Adrenal gland (tissue), 19 donors: ENCODE measurements at places on chromosomes 3 and 15.

DNA sequence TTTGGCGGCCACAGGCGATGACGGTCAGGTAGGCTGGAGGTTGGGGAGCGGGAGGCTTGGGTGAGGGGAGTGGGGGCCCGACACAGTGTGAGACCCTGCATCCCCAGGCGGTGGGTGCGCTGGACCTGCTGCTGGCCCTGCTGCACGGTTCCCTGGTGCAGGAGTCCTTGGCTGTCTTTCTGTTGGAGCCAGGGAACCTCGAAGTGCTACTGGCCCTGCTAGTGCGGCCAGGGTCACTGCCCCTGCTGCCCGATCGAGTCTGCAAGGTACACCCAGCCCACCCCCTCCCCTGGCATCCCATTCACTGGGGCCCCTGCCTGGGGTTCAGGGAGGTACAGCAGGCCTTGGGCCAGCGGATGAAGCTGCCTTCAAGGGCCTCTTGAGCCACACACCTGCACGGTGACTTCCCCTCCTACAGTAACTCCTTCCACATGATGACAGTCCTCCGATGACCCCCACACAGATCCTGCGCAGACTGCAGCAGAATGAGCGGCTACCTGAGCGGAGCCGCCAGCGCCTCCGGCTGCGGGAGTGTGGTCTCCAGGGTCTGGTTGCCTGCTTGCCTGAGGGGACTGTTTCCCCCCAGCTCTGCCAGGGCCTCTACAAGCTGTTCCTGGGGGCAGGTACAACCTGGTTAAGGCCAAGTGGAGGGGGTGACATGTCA lies 19.5 kb downstream of the NBEAL2 start:
- no peak for DNase-seq

- DNase-seq: no peak
These were observed 288.4 kb upstream of the GOLGA6L4 start for GRCh38 chr15:83947156-83947555.

- no peak for DNase-seq
These were observed 49.9 kb downstream of the TSC22D2 start for GRCh38 chr3:150458001-150458400.

- DNase-seq: no peak
These were observed 610.2 kb downstream of the ZNF385D start for GRCh38 chr3:21140785-21141184.

DNA sequence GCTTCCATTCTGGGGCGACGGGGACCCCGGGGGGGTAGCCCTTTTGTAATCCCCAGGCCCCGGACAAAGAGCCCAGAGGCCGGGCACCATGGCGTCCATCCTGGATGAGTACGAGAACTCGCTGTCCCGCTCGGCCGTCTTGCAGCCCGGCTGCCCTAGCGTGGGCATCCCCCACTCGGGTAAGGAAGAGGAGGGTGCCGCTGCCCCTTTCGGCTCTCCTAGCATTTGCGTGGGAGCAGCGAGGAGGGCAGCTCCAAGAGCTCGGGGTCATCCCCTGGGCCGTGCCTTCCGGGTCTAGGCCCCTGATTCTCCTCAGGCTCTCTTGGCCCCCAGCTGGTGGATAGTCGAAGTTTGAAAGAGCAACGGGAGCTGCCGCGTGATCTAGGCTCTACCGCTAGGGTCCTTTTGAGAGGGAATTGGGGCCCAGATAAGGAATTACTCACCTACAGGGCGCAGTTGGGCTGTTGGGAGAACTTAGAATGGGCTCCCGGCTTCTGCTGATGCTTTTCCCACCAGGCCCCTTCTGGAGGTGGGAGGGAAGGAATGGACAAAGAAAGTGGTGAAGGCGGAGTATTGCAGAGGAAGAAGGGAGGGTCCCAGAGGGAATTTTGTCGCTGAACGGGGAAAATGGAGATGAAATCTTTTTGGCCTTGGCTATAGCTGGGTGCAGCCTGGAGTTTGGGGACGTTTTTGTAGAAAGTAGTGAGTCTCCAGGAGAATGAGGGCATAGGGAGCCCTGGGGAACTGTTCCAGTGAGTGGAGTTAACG lies 615 bp downstream of the VPS18 start:
- DNase-seq: peak; percentile 80

DNA sequence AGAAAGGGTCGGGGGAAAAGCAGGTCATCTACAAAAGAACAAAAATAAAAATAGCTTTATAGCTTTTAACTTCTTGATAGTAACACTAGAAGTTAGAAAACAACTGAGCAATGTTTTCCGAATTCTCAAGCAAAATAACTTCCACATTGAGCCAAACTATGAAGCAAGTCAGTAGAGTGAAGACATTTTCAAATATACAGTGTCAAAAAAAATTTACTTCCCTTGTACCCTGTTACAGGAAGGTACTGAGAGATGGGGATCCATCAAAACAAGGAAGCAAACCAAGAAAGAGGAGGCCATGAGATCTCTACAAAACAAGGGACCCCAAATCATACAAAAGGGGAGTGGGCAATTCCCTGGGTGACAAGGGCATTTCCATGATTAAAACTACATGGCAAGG lies 26.6 kb upstream of the STIMATE start:
- DNase-seq: no peak

DNA sequence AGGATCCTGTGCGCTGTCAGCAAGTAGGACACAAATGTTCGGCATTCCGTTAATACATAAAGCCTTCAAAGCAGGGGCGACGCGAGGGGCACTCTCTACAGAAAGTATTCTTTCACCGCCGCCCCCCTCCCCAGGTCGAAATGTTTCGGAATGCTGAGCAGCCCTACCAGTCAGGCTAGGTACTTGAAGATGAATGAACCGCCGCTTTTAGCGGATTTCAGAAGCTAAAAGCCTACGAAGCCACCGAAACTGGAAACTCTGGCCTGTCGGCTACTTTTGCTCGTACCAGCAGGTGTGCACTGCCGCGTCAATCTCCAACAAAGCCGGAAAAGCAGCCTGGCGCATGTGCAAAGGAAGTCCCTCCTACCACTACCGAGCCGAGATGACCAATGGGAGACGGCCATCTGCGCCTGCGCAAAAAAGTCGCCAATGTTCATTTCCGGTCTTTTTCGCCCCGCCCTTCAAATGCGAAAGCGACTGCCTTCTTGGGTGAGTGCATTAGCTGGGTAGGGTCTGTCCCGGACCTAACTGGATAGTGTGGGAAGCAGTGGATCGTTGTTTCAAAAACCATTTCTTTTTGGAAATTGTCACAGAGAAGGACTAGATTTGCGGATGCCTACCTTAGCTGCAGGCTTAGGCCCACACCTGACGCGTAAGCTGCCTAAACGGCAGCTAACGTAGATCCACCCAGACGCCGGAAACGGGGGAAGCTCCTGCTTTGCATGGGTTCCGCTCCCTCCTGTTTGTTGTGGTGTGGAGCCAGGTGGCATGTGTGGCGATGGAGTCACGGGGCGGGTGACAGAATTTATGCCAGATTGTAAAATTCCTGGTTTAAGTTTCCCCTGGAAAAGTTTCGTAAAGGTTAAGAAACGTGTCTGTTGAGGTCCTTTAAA lies at the start of gene WDR5B:
TSS of gene WDR5B (minus strand) at position 301 of the 893 bp plus-strand sequence. CDS start 534 bp downstream, outside the sequence.
- DNase-seq: peak; percentile 98

GRCh38 chr3:60053526-60054265 lies 1003.9 kb upstream of the CFAP20DC start:
- DNase-seq: no peak

DNA sequence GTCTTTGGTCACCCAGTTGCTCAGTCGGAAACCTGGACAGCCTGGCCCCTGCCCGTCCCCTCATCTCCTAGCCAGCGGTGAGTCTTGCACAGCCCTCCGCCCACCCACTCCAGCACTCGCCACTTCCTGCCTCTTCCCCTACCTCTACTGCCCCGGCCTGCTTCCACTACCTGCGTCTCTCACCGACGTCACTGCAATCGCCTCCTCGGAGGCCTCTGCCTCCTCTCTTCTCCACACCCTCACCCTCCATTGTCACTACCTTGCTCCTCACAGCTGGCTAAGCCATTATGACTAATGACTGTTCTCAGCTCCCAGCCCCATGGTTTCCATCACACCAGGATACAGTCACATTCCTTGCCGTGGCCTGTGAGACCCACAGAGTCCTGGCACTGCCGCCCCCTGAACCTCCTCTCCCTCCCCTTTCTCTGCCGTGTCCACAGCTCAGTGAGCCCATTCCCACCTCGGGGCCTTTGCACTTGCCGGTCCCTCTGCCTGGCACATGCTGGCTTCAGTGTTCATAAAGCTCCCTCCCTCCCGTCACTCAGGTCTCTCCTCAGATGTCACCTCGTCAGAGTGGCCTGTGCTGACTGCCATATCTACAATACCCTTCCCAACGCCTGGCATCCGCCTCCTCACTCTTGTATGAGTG lies 104.8 kb downstream of the FBLN2 start:
- DNase-seq: no peak

- no peak for DNase-seq
These were observed 126.8 kb upstream of the CLSTN2 start for GRCh38 chr3:139808201-139808600.

DNA sequence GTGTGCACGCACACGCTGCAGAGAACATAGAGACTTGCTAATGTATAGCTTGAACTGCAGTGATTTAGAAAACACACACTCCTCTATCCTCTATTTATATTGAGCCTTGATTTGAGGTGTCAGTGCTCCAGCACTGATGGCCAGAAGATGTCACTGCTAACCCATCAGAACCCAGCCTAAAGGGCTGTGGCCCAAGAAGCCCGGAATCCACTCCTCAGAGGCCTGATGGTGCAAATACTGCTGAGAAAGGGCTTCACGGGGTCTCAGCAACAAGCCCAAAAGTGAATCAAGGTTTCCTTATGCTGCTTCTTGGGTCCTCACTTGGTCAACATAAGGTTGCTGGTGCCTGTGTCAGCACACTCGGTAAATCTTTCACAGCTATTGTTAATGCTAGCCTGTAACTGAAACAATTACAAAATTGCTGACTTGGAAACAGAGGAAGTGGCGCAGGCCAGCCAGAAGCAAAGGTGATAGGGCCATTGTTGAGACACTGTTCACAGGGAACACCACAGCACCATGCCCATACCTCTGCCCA lies 60.3 kb downstream of the HEG1 start:
- peak; percentile 53 for DNase-seq

DNA sequence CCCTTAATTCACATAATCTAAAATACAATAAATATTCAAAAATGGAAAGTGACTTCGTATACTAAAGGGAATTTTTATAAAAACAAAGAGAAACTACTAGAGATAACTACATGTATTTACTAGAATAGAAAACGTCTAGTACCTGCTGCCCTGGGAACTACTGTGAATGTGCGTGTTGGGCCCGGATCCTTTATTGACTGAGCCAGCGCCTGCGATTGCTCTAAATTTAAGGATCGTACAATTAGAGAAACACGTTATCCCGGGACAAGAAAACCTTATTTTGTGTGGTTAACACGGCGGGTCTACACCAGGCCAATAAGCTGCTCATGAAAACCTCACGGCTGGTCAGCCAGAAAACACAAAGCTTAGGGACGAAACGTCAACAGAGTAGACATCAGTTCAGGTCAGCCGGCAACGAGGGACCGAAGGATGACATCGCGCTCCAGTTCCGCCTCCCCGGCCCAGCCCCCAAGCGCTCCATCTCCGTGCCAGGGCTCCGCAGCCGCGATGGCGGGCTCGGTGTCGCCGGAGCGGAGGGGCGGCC lies 555 bp downstream of the TM2D3 start:
- peak; percentile 67 for DNase-seq

DNA sequence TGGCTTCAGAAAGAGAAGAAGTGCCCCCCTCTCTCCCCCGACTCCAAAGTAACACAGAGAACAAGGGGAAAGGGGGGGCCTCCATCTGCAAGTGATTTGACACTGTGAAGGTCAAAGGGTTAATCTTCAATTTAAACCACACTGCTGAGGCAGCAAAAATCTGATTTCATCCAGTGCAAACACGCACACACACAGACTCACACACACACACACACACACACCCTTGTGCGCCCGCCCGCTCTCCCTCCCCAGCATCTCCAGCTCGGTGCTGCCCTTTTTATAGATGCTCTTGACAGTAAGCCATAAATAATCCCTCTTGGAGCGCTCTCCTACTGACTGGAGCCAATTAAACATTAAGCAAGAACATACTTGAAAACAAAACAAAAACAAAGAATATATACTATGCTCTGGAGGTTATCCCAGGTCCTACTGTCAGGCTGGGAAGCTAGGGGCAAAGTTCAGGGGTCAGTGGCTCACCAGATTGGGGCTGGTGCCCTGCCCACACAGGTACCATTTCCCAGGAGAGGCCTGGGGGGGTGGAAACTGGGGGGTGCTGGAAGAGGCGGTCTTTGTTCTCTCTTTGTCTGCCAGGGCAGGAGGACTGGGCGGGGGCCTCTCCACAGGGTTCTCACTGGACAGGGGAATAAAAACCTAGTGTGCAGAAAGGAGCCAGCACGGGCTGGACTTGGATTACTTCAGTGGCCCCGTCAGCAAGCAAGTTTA lies 16.3 kb downstream of the BMF start:
- peak; percentile 83 for DNase-seq

DNA sequence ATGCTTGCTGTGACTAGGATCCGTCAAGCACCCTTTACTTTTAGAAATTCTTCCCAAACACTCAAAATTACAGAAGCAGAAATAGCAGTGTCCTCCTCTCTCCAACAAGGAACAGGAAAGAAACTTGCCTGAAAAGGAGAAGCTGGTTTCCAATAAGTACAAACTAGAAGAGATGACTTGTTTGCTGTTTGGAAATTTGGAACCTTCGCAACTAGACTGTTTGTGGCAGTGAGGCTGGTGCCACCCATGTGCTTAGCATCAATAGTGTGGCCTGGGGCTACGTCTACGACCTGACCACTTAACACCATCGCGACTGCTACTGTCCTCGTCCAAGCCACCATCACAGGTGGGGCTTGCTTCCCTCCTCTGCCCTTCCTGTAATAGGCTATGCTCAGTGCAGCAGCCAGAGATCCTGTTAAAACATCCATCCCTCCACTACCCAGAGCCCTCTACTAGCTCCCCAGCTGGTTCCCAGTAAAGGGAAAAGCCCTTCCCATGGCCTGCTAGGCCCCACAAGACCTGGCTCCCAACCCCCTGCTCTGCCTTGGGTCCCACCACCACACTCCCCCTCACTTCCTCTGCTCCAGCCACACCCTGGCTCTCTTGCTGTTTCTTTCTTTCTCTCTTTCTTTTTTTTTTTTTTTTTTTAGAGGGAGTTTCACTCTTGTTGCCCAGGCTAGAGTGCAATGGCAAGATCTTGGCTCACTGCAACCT lies 52.6 kb upstream of the CCR2 start:
- no peak for DNase-seq

DNA sequence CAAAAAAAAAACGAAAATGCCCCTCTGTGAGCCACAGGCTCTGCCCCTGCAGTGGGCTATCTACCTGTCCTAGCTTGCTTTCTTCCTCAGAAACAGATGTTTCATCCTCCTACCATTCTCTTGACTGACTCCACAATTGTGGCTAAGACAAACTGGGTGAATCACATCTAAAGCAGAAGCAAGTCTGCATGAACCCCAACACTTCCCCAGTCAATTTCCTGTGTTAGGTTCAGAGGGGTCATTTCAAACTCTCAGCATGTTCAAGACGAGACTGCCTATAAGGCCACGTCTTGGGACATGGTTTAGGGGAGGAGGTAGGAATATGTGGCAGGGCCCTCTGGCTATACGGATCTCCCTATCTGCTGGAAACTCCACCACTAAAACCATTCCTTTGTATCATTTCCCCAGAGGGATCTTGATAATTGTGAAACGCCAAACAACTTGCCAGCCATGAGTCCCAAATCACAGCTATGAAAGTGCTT lies 28.6 kb upstream of the ANKDD1A start:
- DNase-seq: no peak

- DNase-seq: no peak
These were observed 228.0 kb downstream of the VPS13C start for GRCh38 chr15:61832223-61832622.
